Natural killer cell (primary cell): ENCODE measurements at places on chromosomes 2 and 18.
A peak's percentile ranks its signal among the peaks of the same experiment; 100 is the strongest.

DNA sequence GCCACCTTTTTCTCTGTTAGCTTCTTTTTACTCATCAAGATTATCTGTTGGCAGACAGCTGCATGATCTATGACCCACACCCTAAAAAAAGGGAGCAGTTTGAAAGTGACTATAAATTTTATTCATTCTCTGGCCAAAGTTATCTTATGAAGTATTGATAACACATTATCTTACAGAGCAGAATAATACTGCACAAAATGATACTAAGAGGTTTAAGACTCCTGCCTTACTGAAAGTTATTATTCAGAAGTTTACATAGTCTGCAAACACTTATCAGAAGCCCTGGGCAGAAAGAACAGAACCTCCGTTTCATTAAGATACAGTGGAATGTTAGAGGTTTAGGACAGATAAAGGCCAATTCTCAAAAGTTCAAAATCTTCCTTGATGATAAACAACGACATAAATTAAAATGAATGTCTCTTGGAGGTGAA lies 78.2 kb downstream of the ZEB2 start:
- DNase-seq = no peak

GRCh38 chr18:63105636-63106316 lies 213.8 kb downstream of the BCL2 start:
- no peak for DNase-seq

DNA sequence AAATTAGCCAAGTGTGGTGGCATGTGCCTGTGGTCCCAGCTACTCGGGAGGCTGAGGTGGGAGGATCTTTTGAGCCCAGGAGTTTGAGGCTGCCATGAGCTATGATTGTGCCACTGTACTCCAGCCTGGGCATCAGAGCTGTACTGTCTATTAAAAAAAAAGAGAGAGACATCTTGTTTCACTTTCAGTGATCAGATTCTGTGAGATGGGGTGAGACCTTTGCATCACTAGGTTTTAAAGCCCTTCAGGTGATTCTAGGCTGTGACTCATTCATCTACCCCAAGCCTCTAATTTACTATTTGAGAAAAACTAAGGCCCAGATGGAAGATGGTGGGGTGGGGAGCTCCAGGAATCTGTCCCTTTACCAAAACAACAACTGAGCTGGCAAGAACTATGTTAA lies 7.1 kb downstream of the C2orf92 start:
- no peak for DNase-seq

- DNase-seq = no peak
Observed at GRCh38 chr2:71789556-71790204, 336.3 kb downstream of the DYSF start.

- no peak for DNase-seq
Observed at GRCh38 chr2:223363085-223363484, 239.1 kb downstream of the SCG2 start.

GRCh38 chr2:157413326-157414035 lies 30.4 kb downstream of the CYTIP start:
- peak; percentile 86 for DNase-seq
